ENCODE measurements at places on chromosomes 2 and 18.

GRCh38 chr2:146814971-146815370, 1029.9 kb upstream of the ACVR2A start:
- no peak for DNase-seq

DNA sequence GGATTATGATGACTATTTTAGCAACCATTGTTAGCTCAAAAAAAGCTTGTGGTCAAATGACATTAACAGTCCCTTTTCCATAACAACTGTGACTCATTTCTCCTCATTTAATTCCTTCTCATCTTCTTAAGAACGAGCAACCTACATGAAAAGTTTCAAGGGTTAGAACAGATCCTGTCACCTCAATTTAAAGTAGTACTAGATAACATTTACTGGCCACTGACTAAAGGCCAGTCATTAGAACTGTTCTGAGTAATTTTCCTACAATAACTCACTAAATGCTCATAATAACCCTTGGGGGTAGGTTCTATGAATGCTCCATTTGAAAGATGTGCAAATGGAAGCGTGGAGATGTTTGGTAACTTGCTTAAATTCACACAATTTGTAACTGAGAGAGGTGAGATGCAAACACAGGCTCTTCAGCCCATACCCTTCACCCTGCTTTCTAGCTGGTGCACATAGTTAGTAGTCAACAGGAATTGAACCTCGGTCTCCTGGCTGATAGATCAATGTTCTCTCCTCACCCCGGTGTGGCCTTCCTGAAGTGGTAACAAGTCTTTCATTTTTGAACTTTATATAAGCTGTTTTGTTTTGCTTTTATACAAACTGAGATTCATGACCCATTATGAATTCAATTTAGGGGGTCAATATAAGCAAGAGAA, 212.5 kb downstream of the SETBP1 start:
- DNase-seq, result no peak

DNA sequence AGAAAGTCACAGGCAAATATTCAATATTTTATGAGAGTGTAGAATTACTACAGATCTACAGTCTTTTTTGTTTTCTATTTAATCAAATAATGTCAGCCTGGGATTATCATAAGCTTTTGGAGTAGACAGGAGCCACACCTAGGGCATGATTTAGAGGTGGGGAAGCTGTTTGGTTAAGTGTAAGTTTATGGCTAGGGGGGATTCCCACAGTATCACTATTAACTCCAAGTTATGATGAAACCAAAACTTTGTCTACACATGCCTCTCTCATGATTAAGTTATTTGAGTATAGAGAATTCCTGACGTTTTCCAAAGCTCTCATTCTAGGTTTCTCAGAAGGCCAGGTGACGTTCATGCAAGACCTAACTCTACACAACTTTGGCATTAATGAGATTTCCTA, 2.1 kb downstream of the SERPINB10 start:
- no peak for DNase-seq

GRCh38 chr2:72316774-72317173, 169.1 kb upstream of the CYP26B1 start:
- DNase-seq, result no peak

- peak; percentile 40 for DNase-seq
Measured at GRCh38 chr2:220144411-220144810, 517.0 kb downstream of the SLC4A3 start.

DNA sequence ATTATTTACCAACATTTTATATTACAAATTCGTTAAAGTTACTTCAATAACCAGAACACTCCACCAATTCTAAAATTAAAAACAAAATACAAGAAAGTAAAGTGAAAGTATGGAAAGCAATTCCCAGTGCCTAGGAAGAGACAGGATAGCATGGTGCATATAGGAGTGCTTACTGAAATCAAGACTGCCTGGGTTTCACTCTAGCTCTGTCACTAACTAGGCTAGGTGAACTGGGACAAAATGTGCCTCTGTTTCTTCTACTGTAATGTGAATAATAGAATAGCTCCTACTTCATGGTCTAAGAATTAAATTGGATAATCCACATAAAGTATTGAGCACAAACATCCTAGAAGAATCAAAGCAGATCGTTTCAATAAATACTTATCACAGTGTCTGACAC, 22.6 kb downstream of the STK17B start:
- DNase-seq, result no peak

Measured in fibroblast of skin of right quadriceps (primary cell).